ENCODE measurements at places on chromosomes 6 and 20.

- DNase-seq: no peak
These were observed 17.9 kb downstream of the PLCG1 start for GRCh38 chr20:41155261-41155660.

GRCh38 chr6:90024633-90025032, 130.4 kb downstream of the GJA10 start:
- no peak for DNase-seq

- DNase-seq: no peak
These were observed 459.1 kb upstream of the CDH4 start for GRCh38 chr20:60792941-60793340.

- no peak for DNase-seq
These were observed 18.4 kb upstream of the HLA-G start for GRCh38 chr6:29809249-29809648.

DNA sequence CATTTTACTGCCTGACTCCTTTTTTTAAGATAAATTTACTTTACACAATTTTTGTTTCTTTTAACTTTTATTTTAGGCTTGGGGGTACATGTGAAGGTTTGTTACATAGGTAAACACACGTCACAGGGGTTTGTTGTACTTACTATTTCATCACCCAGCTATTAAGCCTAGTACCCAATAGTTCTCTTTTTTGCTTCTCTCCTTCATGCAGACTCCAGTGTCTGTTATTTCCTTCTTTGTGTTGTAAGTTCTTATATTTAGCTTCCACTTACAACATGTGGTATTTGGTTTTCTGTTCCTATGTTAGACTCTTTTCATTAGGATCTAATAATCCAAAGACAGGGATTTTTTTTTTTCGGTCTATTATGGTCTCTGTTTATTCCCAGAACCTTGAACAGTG, 83.5 kb upstream of the CCN6 start:
- no peak for DNase-seq

GRCh38 chr6:13527671-13528056, 40.3 kb upstream of the GFOD1 start:
- DNase-seq: no peak

GRCh38 chr6:34319471-34319885, 70.7 kb upstream of the SMIM29 start:
- DNase-seq: no peak
